ENCODE measurements at places on chromosomes 1 and 21.

GRCh38 chr1:46446646-46447498, 42.8 kb upstream of the DMBX1 start:
- peak; percentile 55 for DNase-seq

DNA sequence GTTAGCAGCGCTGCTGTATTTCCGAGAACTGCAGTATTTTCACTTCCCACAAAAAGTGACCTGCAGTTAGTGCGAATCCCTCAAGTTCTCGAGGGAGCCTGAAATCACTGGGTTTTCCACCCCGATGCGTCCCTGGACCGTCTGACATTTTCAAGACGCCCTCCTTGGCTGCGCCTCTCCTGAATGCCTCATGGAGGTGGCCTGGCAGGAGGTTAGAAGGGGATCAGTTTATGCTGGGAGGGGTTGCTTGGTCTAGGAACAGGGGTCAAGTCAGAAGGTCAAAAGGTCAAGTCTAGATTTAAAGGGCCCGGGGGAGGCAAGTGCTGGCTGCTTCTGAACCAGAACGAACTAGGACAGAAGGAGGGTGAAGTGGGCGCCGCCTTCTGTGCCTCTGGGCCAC, 176.8 kb downstream of the PRDM16 start:
- DNase-seq = no peak

- peak; percentile 58 for DNase-seq
These were observed 3.4 kb upstream of the TMEM222 start for GRCh38 chr1:27318596-27318995.

DNA sequence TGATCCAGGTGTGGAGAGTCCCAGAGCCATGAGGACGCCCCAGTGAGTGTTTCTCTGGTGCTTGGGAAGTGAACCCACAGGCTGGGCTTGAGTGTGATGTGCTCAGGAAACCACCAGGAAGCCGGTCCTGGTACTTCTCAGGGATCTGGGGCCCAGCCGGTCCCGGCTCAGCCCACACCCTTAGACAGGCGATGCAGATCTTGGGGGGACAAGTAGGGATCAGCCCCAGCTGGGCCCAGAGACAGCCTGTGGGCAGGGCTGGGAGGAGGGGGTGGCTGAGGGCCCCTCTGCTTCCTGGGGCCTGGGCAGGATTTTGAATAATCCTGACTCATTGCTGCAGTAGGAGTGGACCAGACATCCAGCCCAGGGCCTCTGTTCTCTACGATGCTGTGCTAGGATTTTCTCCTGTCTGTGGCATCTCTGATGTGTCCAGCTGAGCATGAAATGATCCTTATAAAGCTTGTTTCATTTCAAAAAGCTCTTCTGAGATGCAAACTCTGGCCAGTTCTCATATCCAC, 698.0 kb downstream of the PTPRU start:
- no peak for DNase-seq

DNA sequence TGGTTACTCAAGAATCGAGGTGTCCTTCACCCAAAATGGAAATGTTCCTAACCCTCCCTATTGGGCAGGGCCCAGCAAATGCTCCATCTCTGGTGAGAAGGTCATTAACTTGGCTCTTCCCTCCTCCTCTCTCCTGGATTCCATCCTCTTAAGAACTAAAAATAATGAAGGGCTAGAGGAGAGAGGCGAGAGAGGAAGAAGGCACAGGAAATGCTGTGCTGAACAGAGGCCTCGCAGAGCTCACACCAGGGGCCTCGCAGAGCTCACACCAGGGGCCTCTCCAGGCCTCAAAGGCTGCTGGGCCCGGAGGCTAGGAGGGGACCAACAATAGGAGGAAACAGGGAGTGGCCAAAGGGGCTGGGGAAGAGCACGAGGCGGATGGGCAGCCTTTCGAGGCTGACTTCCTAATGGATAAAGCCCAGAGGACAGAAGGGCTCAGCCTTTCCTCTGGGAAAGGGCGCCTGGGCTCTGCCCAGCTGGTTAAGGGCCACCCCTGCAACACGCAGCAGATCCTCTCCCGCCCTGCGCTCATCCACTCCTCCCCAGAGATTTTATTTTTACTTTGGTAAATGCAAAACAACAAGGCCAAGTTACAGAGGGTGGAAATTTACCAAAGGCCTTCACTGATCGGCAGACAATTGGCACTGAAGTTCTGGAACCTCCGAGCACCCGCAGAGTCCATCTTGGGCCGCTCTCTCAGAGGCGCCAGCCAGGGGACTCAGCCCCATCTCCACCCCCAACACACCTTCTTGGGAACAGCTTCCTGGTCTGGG, 78.5 kb downstream of the ITPKB start:
- no peak for DNase-seq
